ENCODE measurements at places on chromosomes 11 and 22. TPM values are rescaled to one million over a fixed set of nuclear protein-coding genes. Genes with fewer than 3 reads are reported as not detected.

The BSCL2 gene
- 15.2 TPM for total RNA-seq

The OR5P2 gene
- not detected for total RNA-seq

The TRPM5 gene
- total RNA-seq, result not detected

The MS4A7 gene
- total RNA-seq, result 13.0 TPM

The APOL1 gene
- total RNA-seq, result 17.6 TPM

The MPEG1 gene
- 13.6 TPM for total RNA-seq

GRCh38 chr11:57605028-57605420, 7.5 kb downstream of the SERPING1 start:
- no peak for DNase-seq

DNA sequence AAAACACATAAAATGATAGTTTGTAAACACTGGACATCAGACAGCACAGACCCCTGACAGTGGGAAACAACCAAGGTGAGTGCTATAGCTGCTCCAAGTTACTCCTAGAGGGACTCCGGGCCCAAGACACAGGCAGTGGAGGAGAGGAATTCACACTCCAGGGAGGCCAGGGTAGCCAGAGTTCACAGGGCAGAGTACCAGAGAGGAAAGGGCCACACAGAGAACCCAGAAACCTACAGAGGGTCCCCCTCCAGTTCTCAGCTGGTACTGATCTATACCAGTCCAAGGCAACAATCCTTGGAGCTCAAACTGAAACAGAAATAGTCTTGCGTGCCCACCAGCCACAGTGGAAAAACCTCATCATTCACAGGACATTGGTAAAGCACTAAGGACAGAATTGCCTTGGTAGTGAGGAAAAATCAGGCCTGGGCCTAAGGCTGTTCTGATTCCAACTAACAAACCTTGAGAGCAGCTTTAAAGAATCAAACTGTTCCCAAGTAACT, 7.6 kb downstream of the VPS37C start:
- DNase-seq, result no peak

DNA sequence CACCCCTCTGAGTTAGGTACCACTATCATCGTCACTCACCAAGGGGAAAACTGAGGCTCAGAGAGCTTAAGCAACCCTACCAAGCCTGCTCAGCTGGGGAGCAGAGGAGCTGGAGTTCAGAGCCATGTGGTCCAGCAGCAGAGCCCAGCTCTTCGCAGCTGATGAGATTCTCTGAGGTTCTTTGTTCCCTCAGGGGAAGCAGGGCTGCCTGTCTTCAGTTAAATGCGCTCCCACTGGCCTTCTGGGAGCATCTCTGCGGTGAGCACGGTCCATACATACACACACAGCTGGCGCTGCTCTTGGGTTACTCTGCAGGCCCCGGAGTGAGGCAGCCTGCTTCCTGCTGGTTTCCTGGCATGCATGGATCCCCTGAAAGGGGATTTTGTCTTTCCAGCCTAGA, 5.2 kb upstream of the PTGDR2 start:
- DNase-seq, result no peak

DNA sequence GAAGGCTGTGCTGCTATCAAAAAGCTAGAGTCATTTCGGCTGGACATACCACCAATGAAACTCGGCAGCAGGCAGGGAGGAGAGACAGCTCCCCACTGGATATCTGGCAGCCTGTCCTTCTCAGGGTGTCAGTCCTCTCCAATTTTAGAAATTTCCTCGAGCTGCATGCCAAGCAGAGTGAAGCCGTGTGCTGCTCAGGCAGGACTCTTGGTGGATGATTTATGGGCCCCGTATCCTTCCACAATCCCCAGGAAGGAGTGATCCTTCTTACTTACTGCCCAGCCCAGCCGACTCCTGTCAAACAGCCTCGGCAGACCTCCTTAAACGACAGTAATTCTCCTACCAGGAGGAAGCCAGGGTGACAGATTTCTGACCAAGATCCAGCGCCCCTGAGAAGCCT, 410.4 kb downstream of the TENM4 start:
- no peak for DNase-seq

- DNase-seq, result no peak
Observed at GRCh38 chr11:72838691-72839305, 24.6 kb downstream of the ATG16L2 start.

Data from left ventricle myocardium superior (tissue), 1 donor.